MCF 10A (cell line): ENCODE measurements at places on chromosomes 16 and 17. TPM values are rescaled to one million over a fixed set of nuclear protein-coding genes. Genes with fewer than 3 reads are reported as not detected.
A peak's percentile ranks its signal among the peaks of the same experiment; 100 is the strongest.

KRT33A gene
- total RNA-seq = not detected in 2 replicates

RPL13 gene
- total RNA-seq = 3,133 and 3,148 TPM in 2 replicates

CIBAR2 gene
- total RNA-seq = not detected in 2 replicates

SLC5A2 gene
- not detected in 2 replicates for total RNA-seq

BAHCC1 gene
- total RNA-seq = 7.4 and 9.2 TPM in 2 replicates

TBC1D3G gene
- 0.86 TPM in 1 of 2 replicates, not detected in the other for total RNA-seq

- no peak for DNase-seq
These were observed 38.7 kb downstream of the TIMM22 start for GRCh38 chr17:1035546-1036170.

DNA sequence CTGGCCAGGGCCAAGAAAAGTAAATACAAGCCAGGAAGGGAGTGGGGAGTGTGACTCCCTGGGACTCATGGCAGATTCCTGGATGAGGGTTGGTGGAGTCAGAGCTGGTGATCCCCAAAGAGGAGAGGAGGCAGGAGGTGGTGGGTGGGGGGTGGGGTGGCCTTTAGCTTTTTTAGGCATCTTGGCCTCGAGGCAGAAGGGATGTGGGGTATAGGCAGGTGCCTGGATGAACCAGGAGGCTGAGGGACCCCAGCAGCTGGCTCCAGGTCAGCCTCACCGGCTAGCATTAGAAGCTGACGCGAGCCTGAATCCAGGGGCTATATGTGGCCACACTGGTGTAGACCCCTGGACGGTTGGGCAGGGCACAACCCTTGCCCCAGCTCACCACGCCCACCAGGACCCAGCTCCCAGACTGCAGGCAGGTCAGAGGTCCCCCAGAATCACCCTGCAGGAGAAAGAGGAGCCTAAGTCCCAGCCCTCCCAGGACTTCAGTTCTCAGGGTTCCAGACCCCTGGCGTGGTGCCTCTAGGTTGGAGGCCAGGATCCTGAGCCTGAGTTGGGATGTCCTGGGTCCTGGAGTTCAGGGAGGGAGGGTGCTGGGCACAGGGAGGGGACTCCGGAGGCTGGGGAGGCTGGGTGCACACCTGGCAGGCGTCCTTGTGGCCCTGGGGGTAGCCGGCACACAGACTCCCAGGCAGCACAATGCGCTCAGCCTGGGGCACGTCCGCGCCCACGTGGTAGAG, 2.8 kb downstream of the PRSS33 start:
- no peak for DNase-seq

DNA sequence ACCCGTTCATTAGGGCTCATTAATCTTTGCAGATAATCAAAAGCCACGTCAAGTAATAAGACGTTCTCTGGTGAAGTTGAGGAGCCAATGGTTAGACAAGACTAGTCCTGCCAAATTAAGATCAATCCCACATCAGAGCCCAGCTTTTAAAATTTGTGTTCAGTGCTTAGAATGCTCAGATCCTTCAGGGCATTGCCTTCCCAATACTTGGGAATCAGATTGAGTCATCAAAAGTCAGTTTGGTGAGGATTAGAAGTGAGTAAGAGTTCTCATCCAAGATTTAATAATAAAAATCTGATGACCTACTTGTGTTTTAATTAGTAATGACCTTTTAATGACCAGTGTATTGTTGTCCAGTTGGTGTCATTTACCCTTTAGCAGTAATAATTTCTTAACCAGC, 19.8 kb downstream of the MAP2K4 start:
- peak; percentile 48 for DNase-seq
